Hypothalamus (tissue), 51 donors: ENCODE measurements at places on chromosomes 16 and 17.

DNA sequence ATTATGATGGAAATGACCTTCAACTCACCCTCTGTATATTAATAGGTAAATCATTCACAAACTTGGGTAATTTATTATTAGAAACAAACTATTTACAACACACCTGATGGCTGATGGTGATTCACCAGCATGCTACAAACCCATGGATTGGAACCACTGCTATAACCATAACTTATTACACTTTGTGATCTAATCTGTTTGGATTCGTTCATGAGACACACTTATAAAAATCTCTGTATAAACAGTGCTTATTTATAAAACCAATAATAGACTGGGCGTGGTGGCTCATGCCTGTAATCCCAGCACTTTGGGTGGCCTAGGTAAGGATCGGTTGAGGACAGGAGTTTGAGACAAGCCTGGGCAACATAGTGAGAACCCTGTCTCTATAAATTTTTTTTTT, 16.0 kb downstream of the SMIM36 start:
- DNase-seq: no peak

DNA sequence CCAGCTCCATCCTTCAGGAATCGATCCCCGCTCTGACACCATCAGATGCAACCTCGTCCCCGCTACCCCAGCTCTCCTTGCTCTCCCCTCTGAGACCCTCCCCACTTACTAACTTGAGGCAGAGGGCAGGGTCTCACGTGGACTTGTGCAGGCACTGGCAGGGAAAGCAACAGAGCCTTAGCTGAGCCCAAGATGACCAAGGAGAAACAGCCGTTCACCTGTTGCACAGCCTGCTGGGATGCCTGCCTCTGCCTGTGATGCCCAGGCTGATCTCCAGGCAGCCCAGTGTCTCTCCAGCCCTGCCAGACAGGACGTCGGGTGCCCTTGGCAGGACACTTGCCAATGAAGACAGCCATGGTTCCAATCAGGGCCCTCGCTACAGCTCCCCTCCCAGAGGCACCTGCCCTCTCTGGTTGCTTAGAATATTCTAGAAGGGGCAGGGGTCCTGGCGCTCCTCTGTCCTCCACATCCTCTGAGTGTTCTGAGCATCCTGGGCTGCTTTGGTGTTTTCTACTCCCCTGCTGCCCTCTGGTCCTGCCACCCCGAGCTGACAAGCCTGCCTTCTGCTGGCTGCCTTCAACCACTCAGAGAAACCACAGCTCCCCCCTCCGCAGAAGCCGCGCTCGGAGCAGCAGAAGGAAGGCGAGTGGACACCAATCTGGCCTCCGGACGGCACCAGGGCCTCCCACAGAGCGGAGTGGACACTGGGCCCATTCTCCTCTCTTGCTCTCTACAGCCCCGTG, 6.7 kb downstream of the CEP295NL start:
- DNase-seq: peak; percentile 81

DNA sequence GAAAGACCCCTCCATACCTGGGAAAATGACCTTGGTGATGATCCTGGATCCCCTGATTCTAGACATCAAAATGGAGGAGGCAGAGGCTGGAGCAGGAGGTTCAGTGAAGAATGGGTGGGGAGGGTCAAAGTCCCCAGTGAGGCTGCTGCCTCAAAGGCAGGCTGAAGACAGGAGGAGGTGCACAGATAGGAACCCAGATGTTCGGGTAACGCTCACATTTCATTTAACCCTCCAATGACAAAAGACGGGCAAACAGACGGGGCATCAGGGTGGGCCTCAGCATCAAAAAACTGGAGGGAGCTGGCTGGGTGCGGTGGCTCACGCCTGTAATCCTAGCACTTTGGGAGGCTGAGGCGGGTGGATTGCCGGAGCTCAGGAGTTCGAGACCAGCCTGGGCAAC, at the start of gene ANKRD40CL:
ANKRD40CL (minus strand) TSS at position 73 of the 400 bp plus-strand sequence. CDS start 605 bp downstream, outside the sequence.
- DNase-seq: no peak

DNA sequence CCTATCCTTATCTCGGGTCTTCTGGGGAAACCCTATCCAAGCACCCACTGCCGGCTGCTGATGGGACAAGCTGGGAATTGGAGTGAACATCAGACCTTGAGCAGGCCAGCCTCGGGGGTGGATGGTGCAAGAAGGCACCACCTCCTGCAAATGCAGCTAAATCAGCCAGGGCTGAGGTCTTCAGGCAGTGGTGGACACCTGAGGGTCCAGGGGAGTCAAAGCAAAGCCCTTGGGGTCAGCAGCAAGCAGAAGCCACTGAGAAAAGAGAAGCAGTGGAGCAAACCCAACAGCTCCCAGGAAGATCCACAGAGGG, 55.4 kb upstream of the ENPP7 start:
- no peak for DNase-seq

DNA sequence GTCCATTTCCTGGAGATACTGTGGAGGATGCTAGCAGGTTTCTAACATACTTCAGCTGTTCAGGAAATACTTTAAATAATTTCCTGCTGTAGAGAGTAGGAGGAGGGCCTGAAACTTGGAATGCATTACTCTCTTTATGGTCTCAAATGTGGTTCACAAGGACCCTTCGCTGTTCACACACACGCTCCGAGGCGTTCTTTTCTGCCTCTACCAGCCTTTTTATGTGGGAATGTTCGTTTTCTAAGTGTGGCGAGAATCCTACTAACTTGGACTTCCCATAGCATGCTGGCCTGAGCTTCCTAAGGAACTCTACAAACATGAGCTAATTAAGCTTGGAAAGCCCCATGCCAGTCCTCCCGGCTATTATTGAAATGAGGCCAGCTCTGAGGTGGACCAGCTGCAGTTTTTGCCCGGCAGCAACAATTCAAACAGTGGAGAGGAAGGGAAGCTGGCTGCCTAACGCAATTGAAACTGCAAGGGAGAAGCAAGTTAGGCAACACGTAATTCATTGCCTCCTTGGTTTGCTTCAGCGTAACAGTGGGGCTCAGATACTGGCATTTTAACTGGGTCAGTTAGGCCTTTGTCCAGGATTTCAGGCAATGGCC, 18.9 kb downstream of the KPNA2 start:
- no peak for DNase-seq

GRCh38 chr16:84047206-84047605, 4.6 kb upstream of the SLC38A8 start:
- DNase-seq: no peak

- no peak for DNase-seq
These were observed 981 bp downstream of the KCNH4 start for GRCh38 chr17:42179911-42180410.

GRCh38 chr16:10067406-10067805, 114.8 kb downstream of the GRIN2A start:
- no peak for DNase-seq

DNA sequence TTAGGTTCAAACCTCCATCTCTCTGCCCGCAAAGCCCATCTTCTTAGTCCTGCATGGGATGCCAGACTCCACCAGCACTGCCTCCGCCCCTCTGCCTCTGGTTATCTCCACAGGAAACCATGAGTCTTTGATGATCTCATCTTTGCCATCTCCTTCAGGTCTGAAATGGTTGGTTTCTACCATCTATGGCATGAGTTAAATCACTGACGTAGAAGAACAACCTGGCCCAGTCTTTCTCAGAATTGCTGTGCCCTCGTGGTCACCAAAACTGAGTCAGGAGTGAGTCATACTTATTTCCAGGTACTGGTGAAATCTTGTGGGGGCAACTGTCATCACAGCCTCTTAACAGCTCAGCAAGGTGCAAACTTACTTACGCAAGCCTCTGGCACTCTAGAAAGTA, 468.7 kb upstream of the C16orf82 start:
- no peak for DNase-seq

- no peak for DNase-seq
These were observed 22.5 kb downstream of the TRIM37 start for GRCh38 chr17:59084154-59084553.

DNA sequence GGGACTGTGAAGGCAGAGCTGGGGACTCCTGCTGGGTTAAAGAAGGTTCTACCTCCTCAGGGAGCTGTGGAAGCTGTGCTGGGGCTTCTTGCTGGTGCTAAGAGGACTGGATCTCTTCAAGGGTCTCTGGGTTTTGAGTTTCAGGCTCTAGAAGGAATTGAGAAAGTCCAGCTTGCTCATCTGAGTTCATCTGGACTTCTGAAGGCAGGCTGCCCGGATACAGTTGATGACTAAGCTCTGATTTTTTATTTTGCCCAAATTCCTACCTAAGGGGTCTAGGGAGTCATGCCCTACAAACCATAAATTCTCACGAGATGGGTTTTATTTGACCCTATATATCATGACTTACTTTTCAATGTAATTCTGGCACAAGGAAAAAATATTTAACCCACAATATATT, 46.8 kb upstream of the TMEM97 start:
- no peak for DNase-seq

- no peak for DNase-seq
These were observed 594.2 kb downstream of the KCNJ18 start for GRCh38 chr17:22286337-22287041.

GRCh38 chr16:53414381-53414780, 19.9 kb upstream of the RBL2 start:
- DNase-seq: no peak

DNA sequence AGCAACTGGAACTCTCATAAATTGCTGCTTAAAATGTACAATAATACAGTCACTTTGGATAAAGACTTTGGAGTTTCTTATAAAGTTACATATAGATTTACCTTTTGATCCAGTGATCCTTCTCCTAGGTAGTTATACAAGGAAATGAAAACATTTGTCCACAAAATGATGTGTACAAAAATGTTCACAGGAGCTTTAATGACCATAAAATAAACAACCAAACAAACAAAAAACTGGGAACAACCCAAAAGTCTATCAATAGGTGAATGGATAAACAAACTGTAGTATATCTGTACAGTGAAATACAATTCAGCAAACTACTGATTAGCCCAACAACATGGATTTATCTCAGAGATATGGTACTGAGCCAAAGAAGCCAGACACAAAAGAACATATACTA, 37.6 kb downstream of the TTLL6 start:
- no peak for DNase-seq

DNA sequence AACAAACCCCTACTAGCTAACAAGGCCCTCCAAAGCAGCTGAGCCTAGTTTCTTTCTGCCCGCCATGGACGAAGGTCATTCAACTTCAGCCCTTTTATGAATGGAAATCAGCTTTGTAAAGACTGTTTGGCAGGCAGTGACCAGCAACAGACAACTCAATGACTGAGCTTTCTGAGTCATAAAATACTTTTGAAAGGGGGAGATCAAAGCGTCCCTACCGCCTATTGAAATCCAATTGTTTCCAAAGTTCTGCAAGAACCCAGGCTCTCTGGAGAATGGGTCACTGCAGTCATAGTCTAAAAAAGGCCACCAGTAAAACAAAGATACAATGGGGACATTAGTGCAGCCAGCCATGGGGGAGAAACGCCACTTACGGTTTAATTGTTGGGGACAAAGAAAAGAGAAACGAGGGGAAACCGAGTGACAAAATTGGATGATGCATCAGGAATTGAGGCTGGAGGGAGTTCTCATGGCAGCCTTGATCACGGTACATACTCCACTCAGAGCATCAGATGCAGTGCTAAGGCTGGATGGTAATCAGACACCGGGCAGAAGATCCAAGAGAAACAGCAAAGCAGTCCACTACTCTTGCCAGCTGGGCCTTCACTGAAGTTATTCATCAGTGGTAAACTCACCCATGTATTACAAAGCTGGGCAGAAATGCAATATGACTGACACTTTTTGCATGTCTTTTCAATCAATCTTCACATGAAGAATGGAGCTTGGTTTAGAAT, 9.8 kb downstream of the ADAMTS18 start:
- peak; percentile 5 for DNase-seq

- no peak for DNase-seq
These were observed 94.4 kb downstream of the CLEC16A start for GRCh38 chr16:11038777-11039176.

DNA sequence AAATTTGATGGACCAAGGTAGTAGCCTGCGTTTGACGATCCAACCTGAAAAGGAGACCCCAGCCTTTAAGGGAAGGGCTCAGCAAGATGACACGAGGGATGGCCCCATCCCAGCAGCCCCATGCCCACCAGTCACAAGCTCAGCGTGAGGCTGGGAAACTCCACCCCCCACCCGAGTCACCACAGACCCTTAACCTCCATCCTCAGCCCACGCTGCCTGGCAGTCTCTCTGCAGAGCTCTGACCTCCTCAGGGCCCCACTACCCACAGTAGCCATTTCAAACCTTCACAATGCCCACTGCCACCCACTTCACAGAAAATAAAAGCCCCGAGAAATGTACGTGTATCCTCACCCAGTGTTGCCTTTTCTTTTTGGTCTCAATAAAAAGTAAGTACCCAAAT, 18.7 kb downstream of the USP36 start:
- DNase-seq: no peak

DNA sequence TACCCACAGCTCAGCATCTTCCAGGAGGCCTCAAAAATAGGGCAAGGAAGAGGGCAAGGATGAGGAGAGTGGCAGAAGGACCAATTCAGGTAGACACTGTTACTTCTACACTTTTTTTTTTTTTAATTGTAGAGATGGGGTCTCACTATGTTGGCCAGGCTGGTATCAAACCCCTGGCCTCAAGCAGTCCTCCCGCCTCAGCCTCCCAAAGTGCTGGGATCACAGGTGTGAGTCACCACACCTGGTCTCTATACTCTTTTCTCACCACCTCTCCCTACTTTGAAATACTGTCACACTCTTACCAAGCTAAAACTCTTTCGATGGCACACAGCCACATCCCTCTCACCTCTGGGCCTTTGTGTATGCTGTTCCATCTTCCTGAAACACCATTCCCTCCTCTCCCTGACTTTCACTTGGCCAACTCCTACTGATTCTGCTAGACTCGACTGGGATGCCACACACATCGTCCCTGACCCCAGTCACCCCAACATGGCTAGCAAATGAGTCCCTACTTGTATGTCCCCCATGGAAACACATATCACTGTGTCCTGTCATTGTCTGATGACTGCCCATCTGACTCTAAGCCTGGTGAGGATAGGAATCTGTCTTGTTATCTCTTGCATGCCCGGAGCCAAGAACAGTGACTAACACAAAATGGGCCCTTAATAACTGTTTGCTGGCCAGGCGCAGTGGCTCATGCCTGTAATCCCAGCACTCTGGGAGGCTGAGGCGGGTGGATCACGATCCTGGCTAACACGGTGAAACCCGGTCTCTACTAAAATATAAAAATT, 7.2 kb upstream of the SLC43A2 start:
- DNase-seq: no peak

DNA sequence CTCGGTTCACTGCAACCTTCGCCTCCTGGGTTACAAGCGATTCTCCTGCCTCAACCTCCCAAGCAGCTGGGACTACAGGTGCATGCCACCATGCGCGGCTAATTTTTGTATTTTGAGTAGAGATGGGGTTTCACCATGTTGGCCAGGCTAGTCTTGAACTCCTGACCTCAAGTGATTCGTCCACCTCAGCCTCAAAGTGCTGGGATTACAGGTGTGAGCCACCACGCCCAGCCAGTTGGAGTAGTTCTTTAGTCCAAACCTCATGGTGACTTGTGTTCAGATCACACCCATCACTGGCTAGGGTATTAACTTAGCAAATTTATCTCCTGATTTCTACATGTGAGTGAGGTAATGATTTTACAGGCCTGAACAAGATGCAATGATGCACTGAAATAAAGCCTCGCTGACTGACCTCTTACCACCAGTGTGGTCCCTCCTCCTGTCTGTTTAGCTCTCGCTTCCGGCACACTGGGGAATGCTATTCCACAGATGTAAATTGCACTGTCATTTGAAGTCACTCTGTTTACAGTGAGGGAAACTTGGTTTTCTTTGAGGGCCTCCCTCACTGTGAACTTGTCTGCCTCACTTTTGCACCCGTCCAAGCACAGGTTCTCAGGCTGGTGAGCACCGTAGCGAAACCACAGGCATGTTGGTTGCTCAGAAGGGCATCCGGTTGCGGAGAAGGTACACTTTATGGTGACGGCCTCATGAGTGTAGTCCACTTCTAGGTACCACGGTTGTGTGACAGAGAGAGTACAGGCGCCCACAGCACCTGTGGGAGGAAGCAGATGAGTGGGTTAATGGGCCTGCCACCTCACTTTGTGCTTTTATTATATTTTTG, 5.5 kb downstream of the IGSF6 start:
- no peak for DNase-seq
